Articular chondrocyte of knee joint (primary cell): ENCODE measurements at places on chromosomes 3 and 15. TPM values are rescaled to one million over a fixed set of nuclear protein-coding genes. Genes with fewer than 3 reads are reported as not detected.

Gene LDHAL6B
- total RNA-seq, result not detected in 2 replicates

Gene C3orf85
- not detected in 2 replicates for total RNA-seq

Gene SLC9C1
- under 0.01 TPM in 1 of 2 replicates, not detected in the other for total RNA-seq

Gene UBA7
- total RNA-seq, result 49.7 and 53.4 TPM in 2 replicates

Gene CD200R1
- total RNA-seq, result 0.11 and 0.13 TPM in 2 replicates

Gene HRG
- not detected in 2 replicates for total RNA-seq

Gene ST6GAL1
- total RNA-seq, result 5.5 and 10.8 TPM in 2 replicates

Gene LEKR1
- 1.2 and 3.1 TPM in 2 replicates for total RNA-seq

Gene NOX5
- 0.22 and 0.26 TPM in 2 replicates for total RNA-seq

Gene ATP13A4
- 0.26 and 0.54 TPM in 2 replicates for total RNA-seq

Gene PDZRN3
- total RNA-seq, result 35.0 and 50.9 TPM in 2 replicates

Gene HYAL1
- total RNA-seq, result 14.5 and 15.5 TPM in 2 replicates

Gene CIDEC
- total RNA-seq, result not detected in 2 replicates

Gene IL5RA
- not detected in 2 replicates for total RNA-seq

Gene PROS1
- 51.7 and 59.1 TPM in 2 replicates for total RNA-seq

Gene ALDH1A2
- 13.7 and 21.8 TPM in 2 replicates for total RNA-seq

Gene PEX5L
- total RNA-seq, result 0.13 and 1.2 TPM in 2 replicates

Gene GAP43
- 0.39 and 0.65 TPM in 2 replicates for total RNA-seq

Gene CALML4
- 1.8 and 2.2 TPM in 2 replicates for total RNA-seq

Gene CHRFAM7A
- 2.8 and 4.3 TPM in 2 replicates for total RNA-seq

Gene CLDN18
- total RNA-seq, result under 0.01 TPM in 1 of 2 replicates, not detected in the other

Gene LTK
- 0.11 and 0.13 TPM in 2 replicates for total RNA-seq

Gene EID1
- total RNA-seq, result 269 and 271 TPM in 2 replicates

Gene ANKRD34C
- total RNA-seq, result not detected in 2 replicates

Gene SLC7A14
- total RNA-seq, result 0.13 and 0.32 TPM in 2 replicates

Gene C3orf49
- total RNA-seq, result not detected in 2 replicates

Gene ITPR1
- total RNA-seq, result 34.5 and 79.0 TPM in 2 replicates

Gene EFCAB12
- 0.13 and 0.22 TPM in 2 replicates for total RNA-seq

Gene SLITRK3
- not detected in 2 replicates for total RNA-seq

Gene FBLN2
- 53.0 and 56.7 TPM in 2 replicates for total RNA-seq
